ENCODE measurements at places on chromosomes 4 and X.

DNA sequence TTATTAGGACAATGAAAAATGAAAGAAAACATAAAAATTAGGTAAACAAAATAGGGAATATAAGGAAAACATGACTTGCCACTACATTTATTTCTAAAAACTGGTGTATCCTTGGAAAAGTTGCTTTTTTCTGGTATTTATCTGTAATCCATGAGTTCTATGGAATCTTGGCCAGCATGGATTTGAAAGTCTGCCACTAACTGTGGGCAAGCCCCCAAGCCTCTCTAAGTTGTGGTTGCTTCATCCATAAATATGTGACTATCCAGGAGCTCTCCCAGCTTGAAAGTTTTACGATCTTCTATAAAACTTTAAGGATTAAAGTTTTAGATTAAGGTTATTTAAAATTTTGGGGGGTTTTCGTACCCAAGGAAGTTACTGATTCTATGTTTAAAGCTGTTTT, 21.8 kb downstream of the RPS6KA3 start:
- DNase-seq = no peak

DNA sequence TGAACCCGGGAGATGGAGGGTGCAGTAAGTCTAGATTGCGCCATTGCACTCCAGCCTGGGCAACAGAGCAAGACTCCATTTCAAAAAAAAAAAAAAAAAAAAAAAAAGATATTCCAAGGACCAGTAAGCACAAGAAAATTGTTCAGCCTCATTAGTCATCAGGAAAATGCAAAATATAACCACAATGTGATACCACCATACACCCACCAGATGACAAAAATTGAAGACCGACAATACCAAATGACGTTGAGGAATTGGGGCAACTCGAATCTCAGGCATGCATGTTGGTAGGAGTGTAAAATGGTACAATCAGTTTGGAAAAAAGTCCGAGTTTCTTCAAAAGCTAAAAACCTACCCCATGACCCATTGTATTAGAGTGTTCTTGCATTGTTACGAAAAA, 130.2 kb upstream of the FAM9B start:
- DNase-seq = no peak

GRCh38 chr4:121789455-121789854, 11.7 kb upstream of the EXOSC9 start:
- DNase-seq = no peak

DNA sequence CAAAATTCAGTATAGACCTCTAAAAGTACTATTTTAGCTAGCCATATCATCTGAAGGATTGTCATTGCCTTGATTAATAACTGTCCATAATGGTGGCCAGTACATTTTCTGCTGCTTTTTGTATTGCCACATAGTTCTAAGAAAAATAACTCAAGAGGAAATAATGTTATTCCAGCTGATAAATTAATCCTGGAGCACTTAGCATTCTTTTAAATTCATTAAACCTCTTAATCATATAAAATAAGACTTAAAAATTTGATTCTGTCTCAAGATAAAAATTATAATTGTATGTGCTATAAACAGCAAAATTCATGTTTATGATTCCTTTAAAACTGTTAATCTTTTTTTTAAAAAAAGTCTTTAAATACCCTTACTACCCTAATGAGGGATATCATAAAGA, 12.7 kb downstream of the PTPN13 start:
- no peak for DNase-seq

GRCh38 chrX:151984328-151984727, 9.9 kb upstream of the GABRE start:
- no peak for DNase-seq

DNA sequence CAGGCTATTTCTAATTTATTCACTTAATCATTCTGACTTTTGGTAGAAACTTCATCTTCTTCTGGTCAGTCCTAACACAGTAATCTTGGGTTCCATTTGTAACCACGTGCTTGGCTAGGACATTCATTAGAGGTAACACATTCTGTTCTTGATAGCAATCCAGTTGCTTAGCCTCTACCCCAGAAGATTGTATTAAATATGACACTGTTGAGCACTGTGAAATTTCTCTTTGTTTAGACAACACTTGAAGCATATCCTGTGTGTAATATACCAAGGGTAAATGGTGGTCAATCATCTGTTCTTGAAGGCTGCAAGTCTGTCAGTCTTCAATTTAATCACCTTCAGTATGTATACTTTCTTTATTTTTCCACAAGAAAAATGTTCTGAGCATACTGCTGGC, 523.0 kb downstream of the ANKRD50 start:
- DNase-seq = no peak

- DNase-seq = no peak
Observed at GRCh38 chr4:54185866-54186265, 43.2 kb upstream of the PDGFRA start.

GRCh38 chr4:74944354-74944793, 11.5 kb downstream of the PARM1 start:
- DNase-seq = no peak

DNA sequence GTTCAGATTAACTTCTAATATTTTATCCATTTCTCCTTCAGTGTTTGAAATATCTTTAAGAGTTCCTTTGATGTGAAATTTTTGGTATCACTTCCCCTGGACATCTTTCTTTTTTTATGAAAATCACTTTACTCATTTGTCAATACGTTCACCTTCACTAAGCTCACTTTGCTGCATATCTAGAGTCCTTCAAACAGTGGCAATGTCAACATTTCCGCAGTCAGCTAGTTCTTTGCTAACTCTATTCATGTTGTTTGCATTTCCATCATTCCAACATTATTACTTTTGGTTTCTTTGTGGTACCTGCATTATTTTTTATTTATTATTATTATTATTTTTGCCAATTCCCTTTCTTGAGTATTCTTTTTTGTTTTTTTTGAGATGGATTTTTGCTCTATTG, 203.0 kb downstream of the GPAT3 start:
- DNase-seq = no peak

GRCh38 chrX:82648062-82648461, 860.0 kb upstream of the POU3F4 start:
- DNase-seq = no peak

DNA sequence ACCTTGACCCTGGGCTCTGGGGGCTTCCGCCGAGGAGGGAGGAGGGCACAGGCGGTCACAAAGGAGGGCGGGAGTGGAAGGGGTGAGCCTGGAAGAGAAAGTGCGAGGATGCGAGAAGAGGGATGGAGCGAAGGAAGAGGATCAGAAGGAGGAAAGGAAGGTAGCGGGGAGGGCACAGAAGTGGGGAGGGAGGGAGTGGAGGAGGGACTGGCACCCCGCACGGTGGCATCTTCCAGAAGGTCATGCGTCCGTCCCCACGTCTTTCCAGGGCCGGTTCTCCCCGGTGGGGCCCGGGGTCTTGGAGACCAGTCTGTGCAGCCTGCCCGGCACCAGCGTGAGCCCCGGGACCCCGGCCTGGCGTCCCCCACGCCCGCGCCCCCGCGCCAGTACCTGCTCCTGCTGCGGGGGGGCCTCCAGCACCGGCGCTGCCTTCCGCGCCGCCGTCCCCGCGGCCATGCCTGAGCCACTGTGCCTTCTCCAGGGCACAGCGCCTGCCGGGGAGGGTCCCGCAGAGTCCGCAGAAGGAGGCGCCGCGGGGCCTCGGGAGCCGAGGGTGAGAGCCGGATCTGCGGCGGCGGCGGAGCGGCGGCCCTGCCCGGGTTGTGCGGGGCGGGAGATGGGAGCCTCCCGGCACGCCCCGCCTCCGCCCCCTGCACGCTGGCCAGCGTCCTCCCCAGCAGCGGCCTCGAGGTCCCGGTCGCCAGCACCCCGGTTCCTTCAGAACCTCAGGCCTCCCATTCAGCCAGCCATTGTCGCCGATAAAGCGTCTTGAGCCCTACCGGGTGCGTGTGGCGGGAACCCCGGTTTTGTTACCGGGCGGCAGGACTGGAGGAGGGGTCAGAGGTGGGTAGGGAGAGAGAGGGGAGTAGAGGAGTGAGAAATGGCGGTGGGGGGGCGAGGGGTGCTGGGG, at the start of gene RNF175:
RNF175 (minus strand) TSS at position 618 of the 910 bp plus-strand sequence; CDS start at position 456, 162 bp downstream.
- no peak for DNase-seq

DNA sequence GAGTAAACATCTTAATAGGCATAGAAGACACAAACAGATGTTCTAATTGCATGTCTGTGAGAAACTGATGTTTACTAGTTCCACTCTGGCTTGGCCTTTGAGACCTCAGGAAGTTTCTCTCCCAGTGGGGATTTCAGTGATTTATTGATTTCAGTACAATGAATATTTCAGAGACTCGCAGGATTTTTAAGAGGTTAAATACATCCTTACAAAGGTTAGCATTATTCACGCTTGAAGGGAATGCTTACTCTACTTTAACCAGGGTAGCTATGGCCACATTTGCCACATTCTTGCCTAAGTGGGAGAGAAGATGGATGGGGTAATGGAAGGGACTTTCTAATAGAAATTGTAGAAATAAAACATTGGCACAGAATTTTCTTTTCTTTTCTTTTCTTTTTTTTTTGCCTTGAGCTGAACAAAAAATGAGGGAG, 480.1 kb downstream of the SPRY1 start:
- no peak for DNase-seq

DNA sequence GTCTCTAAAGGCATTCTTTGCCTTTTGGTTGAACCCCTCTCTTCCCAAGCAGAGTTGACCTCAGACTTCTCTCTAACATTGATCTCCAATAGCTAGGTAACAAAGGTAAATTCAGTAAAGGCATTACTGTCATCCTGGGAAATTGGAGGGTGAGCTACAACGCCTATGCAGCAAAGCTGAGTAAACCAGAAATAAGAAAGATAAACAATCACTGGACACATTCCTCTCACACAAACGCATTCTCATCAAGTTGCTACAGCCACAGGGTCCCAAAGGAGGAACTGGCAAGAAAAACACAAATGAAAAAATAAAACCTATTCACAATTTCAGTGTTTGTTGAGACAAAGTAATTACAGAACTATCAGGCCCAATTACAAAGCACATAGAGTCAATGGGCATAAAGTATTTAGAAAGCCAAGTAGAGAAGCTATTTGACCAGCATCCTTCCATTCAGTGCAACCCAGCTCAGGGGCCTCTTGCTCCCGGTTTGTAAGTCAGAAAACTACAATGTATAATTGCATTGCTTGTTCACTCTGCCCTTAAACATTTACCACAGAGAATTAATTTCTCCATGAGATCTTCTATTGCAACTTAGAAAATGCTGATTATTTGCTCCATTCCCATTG, 967.7 kb downstream of the PCDH7 start:
- DNase-seq = no peak
